Tibial artery (tissue), 4 donors: ENCODE measurements at places on chromosomes 1 and 21.

GRCh38 chr1:115229016-115229415 lies 109.0 kb downstream of the NGF start:
- no peaks in the 10 kb centered on the region for H3K4me1 ChIP-seq
- no peak for DNase-seq
- H3K36me3 ChIP-seq, result no peaks in the 10 kb centered on the region
- H3K27ac ChIP-seq, result no peak overlapping the region

GRCh38 chr1:67785847-67786753 lies 47.2 kb downstream of the GNG12 start:
- peaks cover 41% of the 10 kb centered on the region for H3K4me1 ChIP-seq
- H3K27ac ChIP-seq, result peak overlapping the region; percentile 48
- H3K27me3 ChIP-seq, result no peaks in the 10 kb centered on the region
- no peaks in the 10 kb centered on the region for H3K36me3 ChIP-seq
- no peak overlapping the region for H3K4me3 ChIP-seq

DNA sequence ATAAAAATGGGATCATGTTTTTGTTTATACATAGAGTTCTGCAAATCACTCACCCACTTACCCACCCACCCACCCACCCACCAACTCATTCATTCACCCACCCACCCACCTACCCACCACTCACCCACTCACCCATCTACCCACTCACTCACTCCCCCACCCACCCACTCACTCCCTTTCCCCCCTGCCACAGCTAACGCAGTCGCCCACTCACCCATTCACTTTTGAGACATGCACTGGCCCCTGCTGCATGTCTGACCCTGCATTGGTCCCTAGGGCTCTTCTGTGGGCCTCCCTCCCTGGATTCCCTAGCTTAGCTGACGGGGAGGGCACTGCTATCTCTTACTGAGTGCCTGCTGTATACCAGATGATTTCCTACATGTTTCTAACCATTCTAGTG lies 100.4 kb upstream of the CSF3R start:
- no peak for DNase-seq
- H3K27ac ChIP-seq, result no peak overlapping the region
- H3K36me3 ChIP-seq, result no peaks in the 10 kb centered on the region

DNA sequence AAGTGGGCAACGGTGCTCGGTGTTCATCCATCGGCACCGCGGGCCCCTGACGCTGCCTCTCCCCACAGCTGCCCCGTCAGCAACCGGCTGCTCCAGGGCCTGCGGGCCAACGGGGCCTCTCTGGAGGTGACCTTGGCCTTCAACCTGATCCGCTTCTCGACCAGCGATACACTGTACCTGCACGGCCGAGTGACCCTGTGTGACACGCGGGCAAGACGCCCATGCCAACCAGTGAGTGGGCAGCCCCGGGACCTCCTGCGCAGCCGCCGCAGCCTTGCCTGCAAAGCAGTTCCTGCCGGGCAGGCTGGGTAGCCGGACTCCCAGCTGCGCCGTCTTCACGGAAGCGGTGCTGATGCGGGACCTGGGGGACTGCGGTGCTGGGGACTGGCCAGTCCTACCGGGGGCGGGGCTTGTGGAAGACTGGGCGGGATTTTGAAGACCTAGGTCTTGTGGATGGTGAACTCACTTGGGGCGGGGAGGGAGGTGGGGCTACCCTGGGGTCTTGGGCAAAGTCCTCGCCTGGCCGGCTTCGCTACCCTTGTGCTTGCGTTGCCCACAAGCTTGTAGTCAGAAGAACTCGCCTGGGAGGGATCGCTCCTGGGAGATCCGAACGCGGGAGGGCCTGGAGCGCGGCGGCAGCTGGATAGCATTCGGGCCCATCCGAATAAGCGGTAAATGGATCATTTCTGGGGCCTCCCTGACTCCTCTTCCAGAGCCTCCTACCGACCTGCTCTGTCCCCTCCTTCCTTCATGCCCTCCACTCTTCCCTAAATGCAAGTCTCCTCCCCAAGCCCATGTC lies 8.8 kb upstream of the CEP85 start:
- H3K27me3 ChIP-seq, result no peaks in the 10 kb centered on the region
- no peak overlapping the region for H3K27ac ChIP-seq
- DNase-seq, result peak; percentile 39
- peaks cover 11% of the 10 kb centered on the region for H3K4me1 ChIP-seq
- H3K36me3 ChIP-seq, result no peaks in the 10 kb centered on the region
- H3K4me3 ChIP-seq, result peak overlapping the region; percentile 35

GRCh38 chr1:191575746-191576145 lies 582.5 kb upstream of the RGS18 start:
- no peak overlapping the region for H3K4me3 ChIP-seq
- no peak for DNase-seq
- H3K27me3 ChIP-seq, result no peaks in the 10 kb centered on the region

- H3K4me3 ChIP-seq, result no peak overlapping the region
- no peak for DNase-seq
- H3K4me1 ChIP-seq, result no peaks in the 10 kb centered on the region
- H3K27ac ChIP-seq, result no peak overlapping the region
- no peaks in the 10 kb centered on the region for H3K36me3 ChIP-seq
These were observed 15.0 kb downstream of the CRNN start for GRCh38 chr1:152398812-152399698.

DNA sequence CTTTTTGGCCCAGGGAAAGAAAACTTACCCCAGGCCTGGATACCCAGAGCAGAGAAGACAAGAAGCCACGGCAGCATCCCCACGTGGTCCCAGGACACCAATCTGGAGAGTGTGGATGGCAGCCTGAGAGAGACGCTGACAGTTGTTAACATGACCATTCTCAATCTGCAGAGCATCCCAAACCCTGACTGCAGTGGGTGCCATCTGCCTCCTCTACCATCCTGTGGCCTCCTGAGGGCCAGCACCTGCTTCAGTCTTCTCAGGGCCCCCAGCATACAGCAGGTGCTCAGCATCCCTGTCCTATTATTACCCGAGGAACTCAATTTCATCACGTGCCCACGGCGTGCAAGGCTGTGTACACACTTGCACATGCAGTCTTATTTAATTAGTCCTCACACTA lies 785 bp downstream of the PGLYRP4 start:
- peaks cover 59% of the 10 kb centered on the region for H3K27me3 ChIP-seq
- no peaks in the 10 kb centered on the region for H3K4me1 ChIP-seq
- no peaks in the 10 kb centered on the region for H3K36me3 ChIP-seq
- H3K4me3 ChIP-seq, result no peak overlapping the region
- no peak overlapping the region for H3K27ac ChIP-seq

DNA sequence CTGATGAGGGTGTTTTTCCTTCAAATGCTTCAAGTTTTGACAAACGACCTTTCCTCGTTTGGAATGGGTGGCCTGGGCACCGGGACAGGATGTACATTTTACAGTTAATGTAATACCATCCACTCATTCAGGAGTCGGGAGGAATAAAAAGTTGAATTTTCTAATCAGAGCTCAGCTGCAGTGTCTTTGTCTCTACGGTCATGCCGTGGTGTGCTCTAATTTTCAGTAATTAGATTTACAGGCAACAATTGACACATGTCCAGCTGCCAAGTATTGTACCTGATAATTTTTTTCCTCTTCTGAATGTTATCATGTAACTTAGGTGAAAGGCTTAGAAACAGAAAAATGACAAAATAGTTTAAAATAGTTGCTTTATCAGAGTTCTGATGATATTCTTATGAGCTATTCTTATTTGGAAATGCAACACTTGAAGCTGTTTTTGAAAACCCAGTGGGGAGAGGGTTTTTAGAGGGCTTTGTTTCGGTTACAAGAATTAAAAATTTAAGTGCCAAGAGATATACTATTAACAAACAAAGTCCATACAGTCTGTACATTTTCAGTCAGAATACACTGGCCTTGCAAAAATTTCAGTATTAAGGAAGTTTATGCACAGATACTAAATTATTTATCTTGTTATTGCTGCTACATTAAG lies 1.0 kb downstream of the CDKN2C start:
- H3K36me3 ChIP-seq, result no peaks in the 10 kb centered on the region
- no peaks in the 10 kb centered on the region for H3K27me3 ChIP-seq
- H3K4me3 ChIP-seq, result peak overlapping the region; percentile 98
- H3K4me1 ChIP-seq, result no peaks in the 10 kb centered on the region

- no peaks in the 10 kb centered on the region for H3K4me1 ChIP-seq
- H3K4me3 ChIP-seq, result no peak overlapping the region
- no peaks in the 10 kb centered on the region for H3K27me3 ChIP-seq
- no peak overlapping the region for H3K27ac ChIP-seq
These were observed 18.8 kb downstream of the PTPRC start for GRCh38 chr1:198657550-198658064.

GRCh38 chr1:28790377-28791035 lies 21.5 kb upstream of the OPRD1 start:
- H3K27ac ChIP-seq, result no peak overlapping the region
- no peaks in the 10 kb centered on the region for H3K36me3 ChIP-seq
- peaks cover 15% of the 10 kb centered on the region for H3K27me3 ChIP-seq
- H3K4me3 ChIP-seq, result no peak overlapping the region
- H3K4me1 ChIP-seq, result peaks cover 3% of the 10 kb centered on the region
- DNase-seq, result no peak

GRCh38 chr1:39136638-39137037 lies 67.9 kb upstream of the MACF1 start:
- H3K36me3 ChIP-seq, result no peaks in the 10 kb centered on the region
- no peak overlapping the region for H3K4me3 ChIP-seq
- H3K27ac ChIP-seq, result no peak overlapping the region
- no peaks in the 10 kb centered on the region for H3K27me3 ChIP-seq
- no peak for DNase-seq

DNA sequence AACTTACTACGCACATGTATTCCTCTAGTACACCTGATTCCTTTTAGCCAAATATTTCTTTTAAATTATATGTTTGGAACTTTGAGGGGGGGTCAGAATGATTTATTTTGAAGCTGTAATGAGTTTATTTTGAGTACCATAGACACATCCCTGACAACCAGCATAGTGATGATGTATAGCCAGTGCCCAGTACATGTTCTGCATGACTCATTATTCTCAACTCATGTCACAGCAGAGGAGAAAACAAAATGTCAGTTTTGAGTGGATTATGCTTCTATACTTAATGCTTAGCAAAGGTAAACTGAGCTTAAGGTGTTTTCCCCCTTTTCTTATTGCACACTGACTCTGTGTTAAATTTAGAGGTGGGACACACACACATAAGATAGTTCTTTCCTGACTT lies 22.4 kb upstream of the LEPR start:
- no peaks in the 10 kb centered on the region for H3K4me1 ChIP-seq
- H3K27me3 ChIP-seq, result no peaks in the 10 kb centered on the region
- H3K36me3 ChIP-seq, result no peaks in the 10 kb centered on the region
- no peak for DNase-seq
- H3K27ac ChIP-seq, result no peak overlapping the region

DNA sequence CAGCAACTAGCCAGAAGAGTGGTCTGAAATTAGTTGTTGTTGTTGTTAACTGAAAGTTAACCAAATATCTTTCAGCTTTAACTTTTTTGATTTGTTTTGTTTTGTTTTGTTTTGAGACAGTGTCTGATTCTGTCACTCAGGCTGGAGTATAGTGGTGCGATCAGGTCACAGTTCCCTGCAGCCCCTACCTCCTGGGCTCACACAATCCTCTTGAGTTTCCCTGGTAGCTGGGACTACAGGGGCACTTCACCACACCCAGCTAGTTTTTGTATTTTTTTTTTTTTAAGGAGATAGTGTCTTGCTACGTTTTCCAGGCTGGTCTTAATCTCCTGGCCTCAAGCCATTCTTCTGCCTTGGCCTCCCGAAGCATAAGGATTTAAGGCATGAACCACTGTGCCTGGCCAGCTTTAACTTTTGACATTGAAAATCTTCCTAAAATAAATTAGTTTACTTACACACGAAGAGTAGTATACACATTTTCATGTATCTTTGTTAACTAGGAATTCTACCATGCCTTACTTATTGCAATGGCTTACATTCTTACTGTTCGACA lies 45.0 kb downstream of the GNG12 start:
- no peak overlapping the region for H3K4me3 ChIP-seq
- peak overlapping the region; percentile 55 for H3K27ac ChIP-seq

- no peaks in the 10 kb centered on the region for H3K27me3 ChIP-seq
- no peak overlapping the region for H3K27ac ChIP-seq
- DNase-seq, result no peak
- no peaks in the 10 kb centered on the region for H3K4me1 ChIP-seq
These were observed 97.5 kb upstream of the KIAA1614 start for GRCh38 chr1:180815188-180815587.

GRCh38 chr1:162191396-162192305 lies 122.2 kb downstream of the NOS1AP start:
- no peak overlapping the region for H3K27ac ChIP-seq
- peaks cover 17% of the 10 kb centered on the region for H3K4me1 ChIP-seq
- H3K4me3 ChIP-seq, result no peak overlapping the region

DNA sequence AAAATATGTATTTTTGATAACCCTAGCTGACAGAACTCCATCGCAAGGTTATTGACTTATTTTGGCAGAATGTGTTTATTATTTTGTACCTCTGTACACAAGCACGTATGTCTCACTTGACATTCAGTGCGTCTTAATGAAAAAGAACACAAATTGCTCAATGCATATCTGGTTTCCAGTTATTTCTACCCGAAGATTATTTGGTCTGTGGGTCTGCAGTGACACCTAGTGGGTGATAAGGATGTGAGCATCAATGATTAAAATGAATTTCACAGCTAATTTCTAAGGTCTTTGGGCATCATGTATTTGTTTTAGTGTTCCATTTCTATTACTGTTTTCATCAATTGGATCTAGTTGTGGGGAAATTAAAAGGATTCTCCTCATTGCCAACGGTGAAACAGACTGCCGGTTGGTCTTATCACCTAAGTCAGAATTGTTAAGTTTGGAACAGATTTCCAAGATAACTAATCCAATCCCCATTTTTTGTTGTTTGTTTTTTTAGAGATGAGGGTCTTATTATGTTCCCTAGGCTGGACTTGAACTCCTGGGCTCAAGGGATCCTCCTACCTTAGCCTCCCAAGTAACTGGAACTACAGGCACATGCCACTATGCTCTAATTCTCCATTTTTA lies 13.9 kb downstream of the DDX20 start:
- peaks cover 34% of the 10 kb centered on the region for H3K36me3 ChIP-seq
- no peak for DNase-seq

- peak; percentile 54 for DNase-seq
- H3K27me3 ChIP-seq, result no peaks in the 10 kb centered on the region
- no peak overlapping the region for H3K4me3 ChIP-seq
- H3K4me1 ChIP-seq, result no peaks in the 10 kb centered on the region
- H3K36me3 ChIP-seq, result peaks cover 55% of the 10 kb centered on the region
These were observed 25.2 kb upstream of the IKBKE start for GRCh38 chr1:206445116-206445515.

DNA sequence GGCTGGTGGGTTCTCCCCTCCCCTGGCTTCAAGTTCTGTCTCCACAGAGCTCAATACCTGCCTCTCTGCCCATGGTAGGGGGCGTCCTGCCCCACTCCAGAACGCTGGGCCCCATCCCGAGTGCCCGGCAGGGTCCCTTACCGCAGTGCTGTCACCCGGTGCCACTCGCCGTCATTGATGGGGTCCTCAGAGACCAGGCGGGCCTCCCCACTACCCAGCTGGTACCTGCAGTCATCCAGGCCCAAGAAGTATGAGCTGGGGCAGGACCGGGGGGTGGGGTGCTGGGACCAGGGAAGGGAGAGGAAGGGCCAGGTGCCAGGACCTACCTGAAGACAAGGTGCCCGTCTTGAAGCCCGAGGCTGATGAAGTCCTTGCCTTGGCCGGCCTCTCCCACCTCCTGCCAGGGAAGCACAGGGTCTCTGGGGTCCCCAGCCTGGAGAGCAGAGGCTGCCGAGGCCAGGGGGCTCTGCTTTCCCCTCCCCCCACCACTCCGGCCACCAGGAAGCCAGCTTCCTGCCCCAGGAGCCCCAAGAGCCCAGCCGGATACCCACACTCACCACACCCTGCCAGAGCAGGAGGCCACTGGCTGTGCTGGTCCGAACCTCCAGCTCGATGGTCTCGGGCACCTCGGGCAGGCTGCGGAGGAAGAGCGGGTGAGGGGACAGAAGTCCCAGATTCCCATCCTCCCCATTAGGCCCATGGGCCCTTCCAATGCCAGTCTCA lies 12.1 kb downstream of the LDLRAD2 start:
- no peaks in the 10 kb centered on the region for H3K4me1 ChIP-seq
- no peak overlapping the region for H3K27ac ChIP-seq
- no peaks in the 10 kb centered on the region for H3K27me3 ChIP-seq
- DNase-seq, result no peak
- no peak overlapping the region for H3K4me3 ChIP-seq
